Fibroblast of lung (primary cell): ENCODE measurements at places on chromosomes 12 and 14. TPM values are rescaled to one million over a fixed set of nuclear protein-coding genes. Genes with fewer than 3 reads are reported as not detected.
A peak's percentile ranks its signal among the peaks of the same experiment; 100 is the strongest.

GRCh38 chr12:80968326-80968725 is 30.6 kb upstream of the LIN7A start:
- no peaks in the 10 kb centered on the region for H3K36me3 ChIP-seq
- H3K27ac ChIP-seq = no peak overlapping the region
- no peak overlapping the region for H3K4me3 ChIP-seq
- no peaks in the 10 kb centered on the region for H3K4me1 ChIP-seq

- H3K27me3 ChIP-seq = no peaks in the 10 kb centered on the region
- peak; percentile 11 for DNase-seq
- no peaks in the 10 kb centered on the region for H3K36me3 ChIP-seq
- H3K27ac ChIP-seq = no peak overlapping the region
- H3K4me3 ChIP-seq = no peak overlapping the region
Observed at GRCh38 chr12:99959549-99960170, 25.1 kb downstream of the ANKS1B start.

DNA sequence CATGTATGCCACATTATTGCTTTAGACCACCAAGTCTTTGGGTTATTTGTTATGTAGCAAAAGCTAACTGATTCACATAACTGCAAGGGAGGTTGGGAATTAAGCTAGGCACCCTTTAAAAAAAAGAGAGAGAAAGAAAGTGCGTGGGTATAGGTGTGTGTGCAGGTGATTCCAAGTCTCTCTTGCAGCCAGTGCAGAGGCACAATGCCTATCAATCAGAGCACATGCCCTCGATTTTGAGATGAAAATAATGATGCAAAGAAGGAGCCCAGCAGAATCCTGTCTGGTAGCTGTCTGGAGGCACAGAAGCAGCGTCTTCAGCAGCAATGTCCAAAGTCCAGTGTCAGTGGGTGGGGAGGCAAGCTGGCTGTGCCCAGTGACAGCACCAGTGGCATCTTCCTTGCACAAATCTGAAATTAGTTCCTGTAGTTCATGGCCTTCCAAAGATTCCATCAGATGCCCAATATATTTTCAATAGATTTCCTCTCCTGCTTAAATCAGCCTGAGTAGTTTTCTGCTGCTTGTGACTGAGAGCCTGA is 62.4 kb upstream of the TBPL2 start:
- no peak overlapping the region for H3K4me3 ChIP-seq
- no peaks in the 10 kb centered on the region for H3K4me1 ChIP-seq
- DNase-seq = no peak
- H3K27ac ChIP-seq = no peak overlapping the region
- H3K36me3 ChIP-seq = no peaks in the 10 kb centered on the region

GRCh38 chr12:64670919-64671639 is 60.8 kb downstream of the RASSF3 start:
- H3K27me3 ChIP-seq = no peaks in the 10 kb centered on the region
- H3K36me3 ChIP-seq = no peaks in the 10 kb centered on the region
- no peak overlapping the region for H3K27ac ChIP-seq
- H3K4me1 ChIP-seq = peaks cover 15% of the 10 kb centered on the region

- DNase-seq = no peak
- H3K27me3 ChIP-seq = peaks cover 8% of the 10 kb centered on the region
- H3K4me1 ChIP-seq = no peaks in the 10 kb centered on the region
- H3K4me3 ChIP-seq = no peak overlapping the region
Observed at GRCh38 chr14:76328457-76329137, 47.3 kb upstream of the ESRRB start.

- H3K27ac ChIP-seq = no peak overlapping the region
- H3K4me3 ChIP-seq = no peak overlapping the region
- DNase-seq = no peak
- H3K36me3 ChIP-seq = no peaks in the 10 kb centered on the region
Observed at GRCh38 chr14:89524412-89524811, 107.4 kb upstream of the FOXN3 start.

DNA sequence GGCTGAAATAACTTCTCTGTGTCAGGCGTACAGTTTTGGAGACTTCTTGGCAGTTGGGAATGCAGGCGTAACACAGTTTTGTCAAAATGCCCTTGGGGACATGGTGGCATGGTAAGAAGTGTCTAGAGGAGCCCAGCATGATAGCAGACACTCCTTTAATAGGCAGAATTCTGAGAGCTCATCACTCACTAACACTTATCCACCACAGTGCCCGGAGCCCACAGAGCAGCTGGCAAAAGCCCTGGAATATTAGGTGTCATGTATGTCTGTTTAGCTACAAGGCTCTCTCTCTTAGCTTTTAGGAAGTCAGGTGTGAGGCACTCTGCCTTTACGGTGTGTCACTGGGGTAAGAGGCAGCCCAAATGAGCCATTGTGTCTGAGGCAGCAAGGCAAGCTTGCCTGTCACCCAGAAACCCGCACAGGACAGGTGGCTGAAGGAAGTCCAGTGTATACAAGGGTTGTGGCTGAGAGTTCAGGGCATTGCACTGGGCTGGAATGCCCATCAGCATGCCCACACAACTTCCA is 96.3 kb downstream of the ESRRB start:
- no peak overlapping the region for H3K27ac ChIP-seq
- peaks cover 4% of the 10 kb centered on the region for H3K27me3 ChIP-seq
- no peaks in the 10 kb centered on the region for H3K4me1 ChIP-seq
- no peak for DNase-seq

GRCh38 chr14:52051871-52052270 is 17.0 kb downstream of the NID2 start:
- DNase-seq = peak; percentile 89
- no peaks in the 10 kb centered on the region for H3K27me3 ChIP-seq
- peak overlapping the region; percentile 64 for H3K27ac ChIP-seq

GRCh38 chr12:81221681-81222080 is 143.8 kb downstream of the ACSS3 start:
- no peak overlapping the region for H3K4me3 ChIP-seq
- H3K27ac ChIP-seq = no peak overlapping the region
- DNase-seq = no peak
- no peaks in the 10 kb centered on the region for H3K27me3 ChIP-seq
- no peaks in the 10 kb centered on the region for H3K36me3 ChIP-seq
- H3K4me1 ChIP-seq = no peaks in the 10 kb centered on the region

DNA sequence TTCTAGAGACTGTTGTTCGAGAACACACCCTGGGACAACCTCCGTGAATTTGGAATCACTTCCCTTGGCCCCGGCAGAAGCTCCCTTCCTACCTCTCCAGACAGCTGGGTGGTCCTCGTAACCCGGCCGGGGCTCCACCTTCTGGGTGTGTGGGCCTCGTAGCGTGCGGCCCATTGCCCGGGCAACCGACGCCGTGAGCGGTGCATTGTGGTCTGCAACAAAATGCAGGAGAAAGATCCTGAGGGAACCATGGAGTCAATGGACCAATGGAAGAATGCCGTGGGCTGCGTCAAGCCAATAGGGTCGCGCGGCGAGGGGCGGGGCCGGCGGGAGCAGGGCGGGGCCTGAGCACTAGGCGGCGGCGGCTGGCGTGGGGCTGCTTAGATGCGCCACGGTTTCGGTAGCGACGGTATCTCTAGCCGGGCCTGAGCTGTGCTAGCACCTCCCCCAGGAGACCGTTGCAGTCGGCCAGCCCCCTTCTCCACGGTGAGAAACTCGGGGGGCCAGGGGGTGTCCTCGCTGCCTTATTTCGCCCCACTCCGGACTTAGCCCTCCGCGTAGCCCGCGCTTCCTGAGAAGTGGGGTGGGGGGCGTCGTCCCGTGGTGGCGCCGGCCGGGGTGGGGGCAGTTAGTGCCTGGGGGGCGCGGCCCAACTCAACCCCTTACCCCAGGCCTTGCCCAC is at the start of gene DYNLL1:
DYNLL1 (plus strand) TSS at position 383 of the 682 bp plus-strand sequence. CDS start 309 bp downstream, outside the sequence.
- H3K27me3 ChIP-seq = no peaks in the 10 kb centered on the region
- H3K4me3 ChIP-seq = peak within 1 kb of the TSS; percentile 97
- H3K4me1 ChIP-seq = peaks cover 6% of the 10 kb centered on the region
- peaks cover 11% of the 10 kb centered on the region for H3K36me3 ChIP-seq
- DNase-seq = peak; percentile 87

DNA sequence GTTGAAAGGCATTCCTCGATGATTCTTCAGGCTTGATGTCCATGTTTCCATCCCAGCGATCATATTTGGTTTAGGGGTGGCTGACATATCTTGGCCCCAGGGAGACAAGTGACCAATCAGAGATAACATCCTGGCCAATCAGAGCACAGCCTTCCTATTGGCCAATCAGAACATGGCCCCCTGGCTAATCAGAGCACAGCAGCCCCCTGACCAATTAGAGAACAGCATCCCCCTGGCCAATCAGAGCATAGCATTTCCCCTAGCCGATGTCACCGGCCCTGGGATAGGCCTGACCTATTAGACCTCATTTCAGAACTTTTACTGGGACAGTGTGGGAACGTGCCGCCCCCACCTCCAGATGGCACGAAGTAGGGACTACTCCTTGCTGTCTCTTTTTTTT is 182.2 kb downstream of the AACS start:
- no peak overlapping the region for H3K27ac ChIP-seq
- H3K36me3 ChIP-seq = no peaks in the 10 kb centered on the region
- DNase-seq = no peak
- H3K4me1 ChIP-seq = no peaks in the 10 kb centered on the region

ERC1 gene
- polyA plus RNA-seq = 19.7 and 22.0 TPM in 2 replicates

FGF6 gene
- not detected in 2 replicates for polyA plus RNA-seq

ANO6 gene
- polyA plus RNA-seq = 40.5 and 69.1 TPM in 2 replicates

CCDC184 gene
- polyA plus RNA-seq = 0.28 and 0.30 TPM in 2 replicates

TEX22 gene
- 0.02 and 0.05 TPM in 2 replicates for polyA plus RNA-seq

NUMB gene
- 107 and 151 TPM in 2 replicates for polyA plus RNA-seq
